ENCODE measurements at places on chromosomes 1 and 21.

- DNase-seq = no peak
Measured at GRCh38 chr1:64043976-64044375, 159.4 kb upstream of the UBE2U start.

DNA sequence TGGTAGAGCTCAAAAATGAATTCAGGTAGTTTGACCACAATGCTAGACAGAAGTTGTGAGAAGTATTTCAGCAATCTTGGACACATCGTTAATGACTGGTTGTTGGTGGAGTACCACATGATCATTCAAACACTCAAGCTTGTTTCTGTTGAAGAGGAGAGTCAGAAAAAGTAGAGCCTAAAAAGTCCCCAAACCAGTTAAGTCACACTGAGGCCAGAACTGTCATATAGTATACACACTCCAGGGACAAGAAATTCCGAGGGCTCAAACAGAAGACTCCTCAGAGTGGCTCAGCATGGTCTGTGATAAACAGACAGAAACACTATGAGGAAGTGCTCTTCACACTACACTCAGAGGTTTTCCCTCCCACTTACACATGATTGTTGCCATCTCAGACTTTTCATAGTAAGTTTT is 5.8 kb downstream of the TRIM33 start:
- no peak for DNase-seq

DNA sequence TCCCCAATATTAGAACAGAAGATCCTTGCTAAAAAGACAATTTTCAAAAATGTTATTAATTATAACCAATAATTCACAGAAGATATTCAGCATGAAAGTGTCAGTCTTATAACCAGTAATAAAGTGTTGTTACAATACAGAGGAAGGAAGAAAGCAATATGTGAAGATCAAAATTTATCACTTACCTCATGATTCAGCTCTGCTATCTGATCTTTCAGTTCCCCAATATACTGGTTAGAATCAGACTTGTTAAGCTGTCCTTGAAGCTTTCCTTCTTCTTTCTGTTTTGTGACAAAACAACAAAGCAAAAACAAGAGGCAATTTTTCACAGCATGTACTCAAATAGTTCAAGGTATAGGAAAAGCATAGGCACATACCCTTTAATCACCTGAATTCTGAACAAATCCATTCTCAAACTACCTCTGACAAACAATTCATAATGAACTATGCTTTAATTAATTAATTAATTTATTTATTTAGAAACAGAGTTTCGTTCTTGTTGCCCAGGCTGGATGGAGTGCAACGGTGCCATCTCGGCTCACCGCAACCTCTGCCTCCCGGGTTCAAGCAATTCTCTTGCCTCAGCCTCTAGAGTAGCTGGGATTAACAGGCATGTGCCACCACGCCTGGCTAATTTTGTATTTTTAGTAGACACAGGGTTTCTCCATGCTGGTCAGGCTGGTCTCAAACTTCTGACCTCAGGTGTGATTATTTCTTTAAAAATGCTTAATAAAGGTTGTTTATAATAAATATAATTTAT is 76.9 kb upstream of the GFI1 start:
- DNase-seq = no peak

DNA sequence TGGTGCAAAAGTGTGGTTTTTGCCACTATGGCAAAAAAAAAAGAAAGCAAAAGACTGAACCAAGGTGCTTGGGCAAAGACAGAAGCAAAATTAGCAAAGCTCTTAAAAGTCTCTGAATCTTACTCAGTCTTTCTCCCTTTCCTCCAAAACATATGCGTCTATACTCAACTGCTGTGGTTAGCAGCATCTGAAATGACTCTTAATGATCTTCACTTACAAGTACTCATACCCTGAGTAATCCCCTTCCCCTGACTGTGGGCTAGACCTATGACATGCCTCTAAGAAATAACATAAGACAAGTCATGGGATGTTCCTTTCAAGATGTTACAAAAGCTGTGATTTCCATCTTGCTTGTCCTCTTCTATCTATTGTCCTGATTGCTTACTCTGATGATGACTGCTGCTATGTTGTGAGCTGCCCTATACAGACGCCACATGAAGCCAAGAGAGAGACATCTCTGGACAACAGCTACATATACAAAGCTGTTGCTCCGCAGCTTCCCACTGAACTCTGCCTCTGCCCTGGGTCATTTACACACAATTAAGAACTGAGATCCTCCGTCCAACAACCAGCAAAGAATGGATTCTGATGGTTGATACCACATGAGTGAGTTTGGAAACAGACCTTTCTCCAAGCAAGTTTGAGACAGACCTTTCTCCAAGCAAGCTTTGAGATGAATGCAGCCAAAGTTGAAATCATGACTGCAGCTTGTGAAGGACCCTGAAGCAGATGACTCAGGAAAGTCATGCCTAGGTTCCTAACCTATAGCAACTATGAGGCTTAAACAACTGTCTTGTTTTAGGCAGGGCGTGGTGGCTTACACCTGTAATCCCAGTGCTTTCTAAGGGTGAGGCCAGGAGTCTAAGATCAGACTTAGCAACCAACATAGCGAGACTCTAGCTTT is 55.2 kb downstream of the PUM1 start:
- no peak for DNase-seq

DNA sequence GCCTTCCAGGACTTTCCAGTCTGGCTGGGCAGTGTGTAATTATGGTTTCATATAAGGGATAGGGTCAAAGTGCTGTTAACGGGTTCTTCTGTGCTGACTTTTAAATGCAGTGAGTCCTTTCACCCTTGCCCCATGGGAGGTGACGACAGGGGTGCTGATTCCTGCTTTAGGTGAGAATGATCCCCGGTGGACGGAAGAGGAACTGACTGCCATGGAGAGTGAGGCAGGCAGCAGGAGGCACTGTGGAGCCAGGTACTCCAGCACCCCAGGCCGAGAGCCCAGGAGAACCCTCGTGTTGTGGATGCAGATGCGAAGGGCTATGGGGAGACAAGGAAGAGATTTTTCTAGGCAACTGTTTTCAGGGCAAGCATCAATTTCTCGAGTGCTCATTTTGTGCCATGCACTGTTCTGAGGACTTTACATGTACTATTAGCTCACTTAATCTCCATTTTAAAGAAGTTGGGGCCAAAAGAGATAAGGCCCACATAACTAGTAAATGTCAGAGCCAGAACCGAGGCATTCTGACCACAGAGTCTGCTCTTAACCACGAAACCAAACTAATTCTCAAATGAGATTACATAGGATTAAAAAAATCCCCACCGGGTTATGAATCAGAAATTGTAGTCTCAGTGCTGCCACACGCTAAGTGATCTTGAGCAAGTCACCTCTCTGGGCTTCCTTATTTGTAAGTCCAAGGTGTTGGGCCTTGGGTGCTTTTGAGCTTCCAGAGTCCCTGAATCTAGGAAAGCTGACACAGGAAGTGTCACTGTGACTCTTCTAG is 28.2 kb downstream of the STPG1 start:
- DNase-seq = no peak

DNA sequence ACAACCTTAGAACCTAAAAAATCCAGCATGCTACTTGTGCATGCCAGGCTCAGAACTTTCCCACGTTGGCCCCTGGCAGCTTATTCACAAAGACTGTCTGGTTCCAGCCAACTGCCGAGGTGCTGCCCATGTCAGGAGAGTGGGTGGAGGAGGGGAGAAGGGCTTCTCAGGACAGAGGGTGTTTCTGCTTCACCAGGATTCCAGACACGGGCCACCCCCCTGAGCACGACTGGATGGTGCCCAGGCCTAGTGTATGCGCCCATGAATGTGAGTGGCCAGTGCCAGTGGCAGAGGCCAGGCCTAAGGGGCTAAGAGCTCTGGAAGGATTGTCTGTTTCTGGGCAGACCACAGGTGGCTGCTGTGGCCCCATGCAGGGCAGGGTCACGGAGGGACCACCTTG is 148.2 kb upstream of the COL6A1 start:
- DNase-seq = no peak

DNA sequence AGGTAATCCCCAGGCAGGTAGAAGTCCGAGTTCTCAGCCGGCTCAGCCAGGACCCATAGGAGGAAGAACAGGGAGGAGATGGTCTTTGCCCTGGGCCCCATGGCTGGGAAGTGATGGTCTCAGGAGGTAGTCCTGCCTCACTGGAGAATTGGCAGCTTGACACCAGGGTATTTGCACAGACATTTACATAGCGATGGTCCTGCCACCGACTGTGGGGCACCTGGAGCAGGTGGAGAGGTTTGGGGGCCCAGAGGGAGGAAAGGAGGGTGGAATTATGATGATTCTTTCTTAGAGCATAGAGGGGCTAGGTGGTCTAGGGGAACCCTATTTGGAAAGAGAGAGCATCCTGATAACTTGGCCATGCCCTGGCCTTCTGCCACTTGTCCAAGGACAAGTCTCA is at the start of gene TAS1R2:
Gene TAS1R2 (minus strand): TSS at position 101 of the 400 bp plus-strand sequence. CDS start 0 bp downstream, at position 101.
- DNase-seq = no peak

DNA sequence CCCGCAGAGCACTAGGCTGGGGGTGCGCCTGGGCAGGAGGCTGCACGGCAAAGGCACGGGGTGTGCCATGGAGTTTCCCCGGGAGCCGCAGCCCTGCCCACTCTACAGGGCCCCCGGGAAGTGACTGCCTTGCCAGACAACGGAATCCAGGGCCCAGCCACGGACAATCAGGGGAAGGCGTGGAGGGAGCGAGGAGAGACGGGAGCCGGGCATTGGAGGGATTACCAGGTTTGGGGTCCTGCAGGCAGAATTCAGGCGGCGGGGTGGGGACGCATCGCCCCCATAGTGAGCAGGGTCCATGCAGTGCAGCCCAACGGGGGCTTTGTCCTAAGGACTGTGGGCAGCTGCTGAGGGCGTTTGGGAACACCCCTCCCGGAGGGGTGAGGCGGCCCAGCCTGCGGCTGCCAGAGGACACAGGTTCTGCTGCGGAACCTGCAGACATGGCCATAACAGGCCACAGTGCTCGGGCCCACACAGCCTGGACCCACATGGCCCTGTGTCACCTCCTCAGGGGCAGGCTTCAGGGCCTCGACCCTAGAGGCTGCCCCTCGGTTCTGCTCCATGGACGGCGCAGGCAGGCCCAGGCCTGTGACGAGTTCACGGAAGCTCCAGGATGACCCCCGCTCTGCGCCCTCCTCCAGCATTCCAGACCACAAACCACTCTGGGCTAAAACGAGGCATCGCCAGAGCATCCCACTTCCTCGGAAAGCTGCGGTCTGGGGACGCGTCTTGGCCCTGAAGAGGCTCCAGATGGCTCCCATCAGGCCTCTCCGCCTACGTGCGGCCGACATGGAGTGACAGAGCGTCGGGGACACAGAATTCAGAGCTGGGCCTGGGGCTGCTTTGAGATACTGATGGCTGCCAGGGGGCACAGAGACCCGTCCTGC is 54.5 kb downstream of the COL6A1 start:
- no peak for DNase-seq

DNA sequence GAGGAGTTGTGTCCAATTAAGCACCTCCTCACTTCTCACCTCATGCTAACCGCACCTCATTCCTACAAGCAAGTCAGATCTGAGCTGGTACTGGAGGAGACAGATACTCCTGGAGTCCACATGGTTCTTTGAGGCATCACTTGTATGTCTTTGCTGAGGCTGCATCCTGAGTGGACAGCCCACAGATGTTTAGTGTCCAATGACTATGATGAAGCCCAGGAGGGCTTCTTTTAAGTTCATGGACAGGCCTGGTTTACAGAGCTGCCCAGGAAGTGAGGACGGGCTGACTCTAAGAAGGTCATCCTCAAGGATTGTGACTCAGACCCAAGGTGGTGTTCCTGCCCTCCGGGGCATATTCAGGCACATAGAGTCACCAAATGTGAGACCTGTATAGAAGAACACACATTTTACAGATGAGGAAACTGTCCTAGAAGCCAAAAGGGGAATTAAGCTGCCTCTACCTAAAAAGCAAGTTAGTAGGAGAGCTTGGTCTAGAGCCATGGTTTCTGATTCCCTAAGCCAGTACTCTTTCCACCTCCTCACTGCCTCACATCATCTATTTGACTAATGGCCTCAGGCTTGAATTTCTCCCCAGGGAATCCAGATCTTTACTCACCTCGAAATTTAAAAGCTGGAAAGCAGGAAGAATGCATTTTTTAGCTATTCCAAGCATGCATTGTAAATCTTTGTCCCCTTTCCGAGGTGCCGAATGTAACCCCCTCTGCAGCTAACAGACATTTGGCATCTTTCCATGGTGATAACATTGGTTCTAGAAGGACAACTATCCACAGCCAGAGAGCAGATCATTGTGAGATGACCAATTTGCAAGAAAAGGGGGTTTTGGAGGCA is 228.1 kb downstream of the OMA1 start:
- DNase-seq = no peak

- DNase-seq = no peak
Measured at GRCh38 chr1:203075236-203076030, 10.4 kb downstream of the MYOG start.

GRCh38 chr1:246450611-246451251 is 56.3 kb downstream of the SMYD3 start:
- peak; percentile 60 for DNase-seq

DNA sequence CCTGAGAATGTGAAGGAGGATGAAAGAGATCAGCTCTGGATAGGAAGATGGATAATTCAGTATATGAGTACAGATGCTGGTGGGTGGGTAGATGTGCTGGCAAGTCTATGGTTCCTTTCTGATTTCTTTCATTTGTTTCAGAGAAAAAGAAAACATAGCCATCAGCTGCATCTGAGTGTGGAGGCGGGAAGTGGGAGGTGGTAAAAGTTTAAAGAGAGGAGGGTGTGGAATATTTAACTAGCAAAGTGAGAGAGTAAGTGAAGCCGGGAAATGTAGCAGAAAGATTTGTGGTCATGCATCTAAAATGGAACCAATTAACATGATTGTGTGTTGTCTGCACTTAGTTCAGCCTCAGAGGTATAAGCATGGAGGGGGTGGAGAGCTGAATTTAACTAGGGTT is 16.4 kb downstream of the RPE65 start:
- DNase-seq = no peak

GRCh38 chr1:113027449-113027848 is 45.5 kb upstream of the LRIG2 start:
- no peak for DNase-seq

DNA sequence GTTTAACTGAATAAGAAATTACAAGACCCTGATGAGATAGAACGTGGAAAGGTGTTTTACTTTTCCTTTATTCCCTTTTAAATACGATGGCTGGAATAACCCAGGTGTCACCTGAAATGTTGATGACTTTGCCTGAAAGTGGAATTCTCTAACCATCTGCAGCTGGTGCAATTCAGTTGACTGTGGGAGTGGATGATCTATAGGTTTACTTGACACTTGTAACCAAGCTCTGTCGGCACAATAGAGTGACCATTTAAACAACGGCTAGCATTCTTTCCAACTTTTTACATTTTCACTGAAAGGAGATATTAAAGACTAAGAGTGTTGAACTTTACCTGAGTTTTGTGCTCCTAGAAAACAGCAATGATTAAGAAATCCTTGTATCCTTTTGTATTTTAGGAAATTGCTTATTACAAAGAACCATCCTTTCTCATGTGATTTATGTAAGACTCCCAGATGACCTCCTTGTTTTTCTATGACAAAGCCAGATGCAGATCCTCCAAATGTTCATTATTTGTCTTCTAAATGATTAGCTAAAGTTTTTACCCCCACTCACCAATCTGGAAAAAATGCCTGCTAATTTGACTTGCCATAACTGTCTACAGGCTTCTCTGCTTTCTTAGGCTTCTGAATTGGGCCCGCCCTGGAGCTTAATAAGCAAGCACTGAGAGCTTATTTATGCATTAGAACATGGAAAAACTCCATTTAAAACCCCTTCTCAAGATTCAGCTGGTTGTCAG is 129.5 kb upstream of the LRRC7 start:
- no peak for DNase-seq
